ENCODE measurements at places on chromosomes 1 and 21.

DNA sequence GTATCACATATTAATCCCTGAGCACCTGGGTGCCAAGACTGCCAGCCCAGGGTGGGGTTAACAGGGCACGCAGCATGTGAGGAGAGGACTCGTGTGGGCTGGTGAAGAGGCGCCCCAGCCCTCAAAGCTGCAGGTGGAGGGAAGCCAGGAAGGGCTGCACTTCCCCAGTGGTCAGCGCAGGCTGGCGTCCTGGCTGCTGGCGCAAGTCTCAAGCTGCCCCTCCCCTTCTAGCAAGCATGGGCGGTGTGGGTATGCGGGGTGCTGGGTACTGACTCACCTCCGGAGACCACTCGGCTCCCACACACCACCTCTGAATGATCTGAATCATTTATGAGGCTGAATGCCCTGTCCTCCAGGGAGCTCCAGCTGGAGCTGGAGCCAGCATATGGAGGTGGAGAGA, 44.0 kb downstream of the EIF2D start:
- no peak for DNase-seq

- no peak for DNase-seq
Measured at GRCh38 chr1:51439053-51439452, 80.0 kb downstream of the EPS15 start.

- DNase-seq: no peak
Measured at GRCh38 chr1:179825206-179825605, 52.4 kb downstream of the TOR1AIP2 start.

DNA sequence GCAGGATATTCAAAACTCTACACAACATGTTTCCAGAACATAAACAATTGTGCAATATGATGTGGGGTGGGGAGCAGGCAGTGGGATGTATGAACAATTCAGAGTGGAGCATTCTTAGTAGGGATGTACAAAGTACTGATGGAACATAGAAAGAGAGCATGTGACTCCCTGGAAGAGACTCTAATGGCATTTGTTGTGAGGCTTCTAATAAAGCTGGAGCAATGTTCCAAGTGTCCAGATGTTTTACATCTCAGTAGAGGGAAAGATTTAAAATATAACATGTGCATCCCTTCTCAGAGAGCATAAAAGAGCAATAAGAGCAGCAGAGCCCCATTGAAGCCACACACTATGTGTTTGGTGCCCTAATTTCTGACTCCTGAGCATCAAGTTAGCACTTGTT, 116.5 kb downstream of the BRINP2 start:
- no peak for DNase-seq

DNA sequence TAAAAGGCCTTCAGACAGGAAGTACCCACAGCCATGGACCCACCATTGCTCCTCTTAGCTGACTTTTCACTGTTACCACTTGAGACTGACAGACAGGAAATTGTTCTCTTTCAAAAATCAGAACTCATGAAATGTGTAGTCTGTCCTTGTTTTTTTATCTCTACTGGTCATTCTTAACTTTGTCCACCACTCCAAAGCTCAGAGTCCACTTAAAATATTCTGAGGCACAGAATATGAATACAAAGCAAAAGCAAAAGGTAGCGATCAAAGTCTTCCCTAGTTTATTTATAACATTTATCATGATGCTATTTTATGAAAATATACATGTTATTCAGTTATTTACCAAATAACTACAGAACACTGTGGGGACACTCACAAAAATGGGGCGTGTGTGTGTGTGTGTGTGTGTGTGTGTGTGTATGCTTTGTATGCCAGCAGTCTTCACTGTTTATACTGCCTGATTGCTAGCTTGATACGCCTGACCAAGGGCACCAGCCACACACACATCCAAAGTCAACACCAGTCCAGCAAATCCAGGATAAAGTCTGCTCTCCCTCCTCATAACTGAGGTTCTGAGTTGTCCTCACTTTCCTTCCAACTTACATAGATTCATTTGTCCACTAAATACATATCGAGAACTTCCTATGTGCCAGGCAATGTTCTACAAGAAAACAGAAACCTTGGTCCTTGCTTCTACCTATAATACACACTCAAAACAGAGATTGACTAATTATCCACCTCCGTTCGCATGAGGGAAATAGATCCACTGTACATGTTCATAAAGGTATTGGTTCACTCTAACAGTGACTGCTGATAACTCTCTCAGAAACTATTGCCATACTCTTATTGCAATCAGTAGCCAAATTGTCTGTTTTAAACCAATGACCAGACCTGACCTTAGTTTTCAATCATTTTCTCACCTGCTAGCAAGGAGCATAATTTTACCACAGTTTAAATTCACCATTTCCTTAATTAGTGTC, 79.4 kb downstream of the ERICH3 start:
- DNase-seq: no peak

DNA sequence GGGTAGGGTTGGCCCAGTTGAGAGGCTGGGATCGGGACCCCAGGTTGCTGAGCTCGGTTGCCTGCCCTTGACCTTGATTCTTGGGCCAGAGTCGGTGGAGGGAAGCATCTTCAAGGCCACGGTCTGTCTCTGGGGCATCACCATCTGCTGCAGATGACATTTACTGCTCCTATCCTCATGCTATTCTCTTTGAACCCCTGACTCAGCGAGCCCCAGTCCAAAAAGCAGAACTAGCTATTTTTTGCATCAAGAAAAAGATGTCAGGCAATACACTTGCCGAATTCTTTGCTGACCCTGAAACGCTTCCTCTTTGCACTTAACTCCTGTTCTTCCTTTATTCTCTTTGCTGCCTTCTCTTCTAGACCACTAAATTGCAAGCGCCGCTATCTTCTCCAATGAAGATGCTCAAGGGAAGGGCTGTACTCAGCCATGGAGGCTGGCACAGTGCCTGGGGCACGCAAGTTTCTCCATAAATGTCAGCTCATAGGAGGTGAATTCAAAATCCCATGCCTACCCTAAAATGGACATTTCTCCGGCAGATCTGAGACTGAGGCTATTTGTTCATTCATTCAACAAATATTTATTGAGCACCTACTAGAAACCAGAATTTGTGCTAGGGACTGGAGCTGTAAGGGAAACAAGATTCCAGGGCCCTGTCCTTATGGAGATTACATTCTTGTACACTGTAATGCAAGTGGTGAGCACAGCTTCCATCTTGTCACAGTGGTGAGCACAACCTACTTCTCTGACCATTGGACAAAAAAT, 20.5 kb upstream of the CAPZB start:
- no peak for DNase-seq

- DNase-seq: no peak
Measured at GRCh38 chr21:43771199-43771675, 4.9 kb downstream of the CSTB start.
